ENCODE measurements at places on chromosomes 1 and 21.

DNA sequence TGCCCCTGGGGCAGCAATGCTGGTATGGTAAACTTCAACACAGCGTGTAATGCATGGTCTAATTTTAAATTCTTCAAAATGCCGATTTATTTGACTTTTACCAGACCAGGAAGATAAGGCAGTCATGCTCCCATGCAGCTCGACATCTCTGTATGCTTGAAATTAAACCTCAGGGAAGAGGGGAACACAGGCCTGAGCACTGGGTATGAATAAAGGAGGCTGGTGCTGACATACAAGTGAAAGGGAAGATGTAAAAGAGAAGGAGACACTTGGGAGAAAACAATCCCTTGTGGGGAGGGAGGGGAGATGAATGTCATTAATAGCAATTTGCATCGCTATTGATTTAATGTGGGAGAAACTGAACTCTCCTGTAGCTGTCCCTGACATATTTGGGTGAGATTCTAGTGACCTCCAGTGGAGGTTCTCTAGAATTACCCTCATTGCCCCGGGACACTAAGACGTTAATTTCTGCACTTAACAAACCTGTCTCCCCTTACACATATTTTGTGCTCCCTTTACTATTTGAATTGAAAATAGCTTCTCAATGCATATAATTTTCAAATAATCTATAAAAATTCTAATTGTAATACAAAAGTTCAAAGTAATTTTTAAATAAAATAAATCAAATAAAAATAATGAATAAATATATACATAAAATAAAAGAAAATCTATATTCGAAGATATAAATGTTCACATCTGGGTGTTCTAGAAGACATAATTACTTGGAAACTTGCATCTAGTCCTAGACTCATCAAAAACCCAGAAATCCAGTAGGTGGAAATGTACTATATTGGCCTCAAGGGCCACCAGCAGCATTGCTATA, 283.1 kb downstream of the LMX1A start:
- no peak for DNase-seq

- DNase-seq: no peak
These were observed 117.7 kb upstream of the ETS2 start for GRCh38 chr21:38688068-38688467.

GRCh38 chr1:17162941-17163340, 42.0 kb upstream of the PADI1 start:
- no peak for DNase-seq

- DNase-seq: no peak
These were observed 11.7 kb upstream of the IGSF3 start for GRCh38 chr1:116679091-116679827.

GRCh38 chr1:15381805-15382204, 27.9 kb upstream of the EFHD2 start:
- DNase-seq: no peak

DNA sequence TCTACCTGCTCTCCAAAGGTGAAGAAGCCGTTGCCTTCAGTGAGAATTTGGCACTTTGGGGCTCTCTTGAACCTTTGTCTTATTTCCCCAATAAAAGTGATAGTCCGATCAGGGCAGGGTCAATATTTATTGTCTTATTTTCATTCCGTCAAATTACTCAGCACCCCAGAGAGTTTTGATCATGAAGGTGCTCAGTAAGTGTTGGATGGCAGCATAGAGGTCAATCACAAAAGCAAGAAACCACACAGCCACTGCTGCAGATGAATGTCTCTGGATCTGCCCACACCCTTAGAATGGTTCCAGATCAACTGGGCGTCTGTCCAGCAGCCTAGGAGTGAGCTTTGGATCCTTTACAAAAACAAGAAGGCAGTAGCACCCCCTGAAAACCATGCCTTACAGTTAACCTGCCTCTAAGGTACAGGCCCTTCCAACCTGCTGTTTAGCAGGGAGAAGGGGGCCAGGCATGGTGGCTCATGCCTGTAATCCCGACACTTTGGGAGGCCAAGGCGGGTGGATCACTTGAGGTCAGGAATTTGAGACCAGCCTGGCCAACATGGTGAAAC, 97.3 kb downstream of the PSMG1 start:
- no peak for DNase-seq

DNA sequence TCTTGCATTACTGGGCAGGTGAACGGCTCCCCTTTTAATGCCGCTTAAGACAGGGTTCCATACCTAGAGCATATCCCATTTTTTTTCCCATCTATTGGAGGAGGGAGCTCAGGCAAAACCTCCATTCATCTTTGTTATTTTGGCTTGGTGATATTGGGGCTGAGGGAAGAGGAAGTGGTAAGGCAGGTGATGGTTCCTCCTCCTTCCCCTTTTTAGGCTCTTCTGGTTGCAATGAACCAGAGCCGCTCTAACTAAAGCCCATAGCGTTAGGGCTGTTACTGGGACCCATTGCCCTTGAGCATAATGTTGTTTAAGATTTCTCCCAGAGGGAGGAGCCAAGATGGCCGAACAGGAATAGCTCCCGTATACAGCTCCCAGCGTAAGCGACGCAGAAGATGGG, 21.1 kb downstream of the PYHIN1 start:
- DNase-seq: no peak

GRCh38 chr21:38930066-38930465, 124.3 kb downstream of the ETS2 start:
- DNase-seq: no peak

DNA sequence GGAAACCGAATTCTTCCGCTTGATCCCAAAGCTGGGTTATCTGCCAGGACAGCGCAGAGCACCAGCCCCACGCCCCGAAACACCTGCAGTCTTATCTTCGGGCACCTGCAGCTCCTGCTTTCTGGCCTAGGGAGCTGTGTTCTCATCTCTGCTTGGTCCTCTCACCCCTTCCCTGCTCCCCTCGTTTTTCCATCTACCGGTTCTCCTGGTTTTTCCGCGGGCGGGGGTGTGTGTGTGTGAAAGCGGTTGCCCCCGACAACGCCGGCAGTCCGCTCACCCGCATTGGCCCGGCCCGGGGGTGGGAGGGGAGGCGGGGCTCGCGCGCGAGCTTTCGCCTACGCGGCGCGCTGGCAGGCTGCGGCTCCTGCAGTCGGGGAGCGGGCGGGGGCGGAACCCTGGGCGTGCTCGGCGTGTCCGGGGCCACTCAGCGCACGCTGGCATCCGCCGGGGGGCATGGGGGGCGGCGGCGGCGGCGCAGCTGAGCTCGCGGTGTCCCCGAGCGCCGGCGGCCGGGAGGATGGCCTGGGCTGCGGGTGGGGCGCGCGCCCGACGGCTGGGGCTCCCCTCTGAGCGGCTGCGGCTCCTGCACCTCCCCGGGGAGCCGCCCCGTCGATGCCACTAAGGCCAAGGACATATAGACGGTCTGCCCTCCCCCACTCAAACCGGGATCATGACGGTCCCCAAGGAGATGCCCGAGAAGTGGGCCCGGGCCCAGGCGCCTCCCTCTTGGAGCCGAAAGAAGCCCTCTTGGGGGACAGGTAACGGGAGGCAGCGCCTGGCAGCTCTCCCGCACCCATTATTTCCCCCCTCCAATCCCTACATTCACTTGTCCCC, 3.2 kb downstream of the ATP8B2 start:
- peak; percentile 96 for DNase-seq

- no peak for DNase-seq
These were observed 148.9 kb upstream of the VANGL1 start for GRCh38 chr1:115492880-115493279.

GRCh38 chr1:14549897-14550620, 48.4 kb upstream of the KAZN start:
- no peak for DNase-seq

DNA sequence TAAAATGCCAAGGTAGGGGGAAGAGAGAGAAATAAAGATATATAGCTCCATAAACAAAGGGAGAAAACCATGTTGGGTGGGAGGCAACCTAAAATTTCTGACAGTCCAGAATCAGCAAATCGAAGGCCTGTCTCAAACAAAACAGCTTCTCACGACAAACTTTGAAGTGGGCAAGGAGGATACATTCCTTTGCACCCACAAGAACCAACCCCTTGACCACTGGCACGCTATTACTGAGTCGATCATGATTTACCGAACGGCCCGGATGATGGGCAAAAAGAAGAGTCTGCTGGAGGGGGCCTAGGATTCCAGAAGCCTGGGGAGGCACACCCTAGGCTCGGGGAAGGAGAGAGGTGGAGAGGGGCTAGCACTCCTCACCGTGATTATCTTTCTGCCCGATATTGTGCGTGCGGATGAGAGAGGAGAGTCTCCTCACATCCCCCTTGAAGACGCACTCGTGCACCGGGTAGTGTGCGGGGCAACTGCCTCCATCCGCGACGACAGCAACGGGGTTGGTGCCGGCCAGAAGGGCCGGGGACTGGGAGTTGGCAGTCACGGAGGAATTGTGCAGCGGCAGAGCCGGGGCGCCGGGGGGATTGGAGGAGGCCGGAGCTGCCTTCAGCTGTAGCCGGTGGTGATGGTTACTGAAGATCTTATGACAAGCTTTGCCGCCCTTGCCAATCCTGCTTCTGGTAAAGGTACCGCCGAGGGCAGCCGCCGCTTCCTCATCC, 756 bp downstream of the ANKRD13C start:
- no peak for DNase-seq

GRCh38 chr21:34909492-34910292, 139.4 kb downstream of the RUNX1 start:
- DNase-seq: no peak

- peak; percentile 74 for DNase-seq
These were observed 28.4 kb downstream of the ACP6 start for GRCh38 chr1:147641695-147642592.

- no peak for DNase-seq
These were observed 32.0 kb upstream of the TTC22 start for GRCh38 chr1:54833121-54833520.

DNA sequence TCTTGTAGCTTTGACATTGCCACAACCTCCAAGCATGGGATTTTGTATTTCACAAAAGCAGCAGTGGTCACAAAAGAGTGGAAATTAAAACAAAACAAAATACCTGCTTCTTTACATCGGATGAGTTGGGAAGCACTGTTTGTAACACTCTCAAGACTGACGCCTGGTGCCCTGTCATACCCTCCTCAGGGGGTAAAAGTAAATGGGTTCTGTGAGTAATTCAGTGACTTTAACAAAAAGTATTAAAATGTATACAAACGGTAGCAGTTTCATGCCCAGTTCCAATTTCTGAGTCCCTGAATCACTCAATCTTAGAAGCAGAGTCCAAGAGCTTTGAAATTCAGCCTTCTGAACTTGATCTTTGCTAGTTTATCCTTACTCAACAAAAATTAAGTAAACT, 152.5 kb downstream of the TIAM1 start:
- DNase-seq: no peak

DNA sequence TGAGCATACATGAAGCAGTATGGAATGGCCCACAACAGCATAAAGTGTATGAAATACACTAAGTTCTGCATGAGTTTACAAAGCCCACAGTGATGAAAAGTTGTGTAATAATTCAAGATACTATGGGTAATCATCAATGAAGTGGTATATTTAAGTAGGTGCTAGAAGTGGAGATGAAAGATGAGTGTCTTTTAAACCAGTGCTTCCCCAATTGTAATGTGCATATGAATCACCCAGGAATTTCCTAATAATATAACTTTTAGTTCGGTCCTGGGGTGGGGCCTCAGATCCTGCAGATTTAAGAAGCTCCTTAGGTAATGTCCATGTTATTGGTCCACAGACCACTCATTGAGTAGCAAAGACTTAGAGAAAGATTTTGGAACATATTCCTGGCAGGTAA, 184.9 kb downstream of the DUSP10 start:
- DNase-seq: no peak

GRCh38 chr1:165444897-165445370, at the start of gene RXRG:
RXRG (minus strand) TSS chr1:165445126; CDS start chr1:165444893, 233 bp downstream.
- DNase-seq: no peak

GRCh38 chr1:181712711-181713110, 229.4 kb downstream of the CACNA1E start:
- no peak for DNase-seq

GRCh38 chr1:67313934-67314671, 6.4 kb downstream of the IL12RB2 start:
- DNase-seq: no peak

DNA sequence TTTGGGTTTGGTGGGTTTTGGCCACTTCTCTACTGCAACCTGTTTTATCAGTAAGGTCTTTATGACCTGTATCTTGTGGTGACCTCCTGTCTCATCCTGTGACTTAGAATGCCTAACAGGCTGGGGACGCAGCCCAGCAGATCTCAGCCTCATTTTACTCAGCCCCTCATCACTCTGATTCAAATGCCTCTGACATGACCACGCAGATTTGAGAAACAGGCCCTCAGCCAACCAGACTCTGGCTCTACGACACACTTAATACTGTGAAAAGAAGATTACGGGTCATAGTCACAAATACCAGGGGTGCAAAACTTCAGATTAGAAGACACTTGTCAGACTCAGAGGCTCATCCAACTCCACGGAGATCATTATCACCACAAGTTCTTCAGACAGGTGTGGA, 28.3 kb upstream of the KIF26B start:
- DNase-seq: no peak

- DNase-seq: no peak
These were observed 40.8 kb upstream of the DYNLT5 start for GRCh38 chr1:66711420-66711819.

DNA sequence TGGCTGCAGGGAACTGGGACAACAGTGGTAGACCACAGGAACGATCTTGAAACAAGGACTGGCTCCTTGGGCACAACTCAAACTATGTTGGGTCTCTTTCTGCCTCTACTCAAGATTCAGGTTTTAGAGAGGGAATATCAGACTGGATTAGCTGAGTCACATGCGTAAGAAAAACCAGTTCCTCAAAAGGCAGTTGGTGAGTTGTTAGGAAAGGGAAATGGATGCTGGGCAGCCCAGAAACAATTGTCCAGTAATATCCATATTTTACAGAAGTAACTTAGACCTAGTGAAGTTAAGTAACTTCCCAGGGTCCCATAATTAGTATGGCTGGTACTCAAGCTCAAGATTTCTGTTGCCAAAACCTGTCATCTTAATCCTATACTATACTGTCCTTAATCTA, 27.0 kb upstream of the TMEM39B start:
- DNase-seq: no peak

- DNase-seq: peak; percentile 72
These were observed 812 bp upstream of the ARF1 start for GRCh38 chr1:228081578-228082213.

DNA sequence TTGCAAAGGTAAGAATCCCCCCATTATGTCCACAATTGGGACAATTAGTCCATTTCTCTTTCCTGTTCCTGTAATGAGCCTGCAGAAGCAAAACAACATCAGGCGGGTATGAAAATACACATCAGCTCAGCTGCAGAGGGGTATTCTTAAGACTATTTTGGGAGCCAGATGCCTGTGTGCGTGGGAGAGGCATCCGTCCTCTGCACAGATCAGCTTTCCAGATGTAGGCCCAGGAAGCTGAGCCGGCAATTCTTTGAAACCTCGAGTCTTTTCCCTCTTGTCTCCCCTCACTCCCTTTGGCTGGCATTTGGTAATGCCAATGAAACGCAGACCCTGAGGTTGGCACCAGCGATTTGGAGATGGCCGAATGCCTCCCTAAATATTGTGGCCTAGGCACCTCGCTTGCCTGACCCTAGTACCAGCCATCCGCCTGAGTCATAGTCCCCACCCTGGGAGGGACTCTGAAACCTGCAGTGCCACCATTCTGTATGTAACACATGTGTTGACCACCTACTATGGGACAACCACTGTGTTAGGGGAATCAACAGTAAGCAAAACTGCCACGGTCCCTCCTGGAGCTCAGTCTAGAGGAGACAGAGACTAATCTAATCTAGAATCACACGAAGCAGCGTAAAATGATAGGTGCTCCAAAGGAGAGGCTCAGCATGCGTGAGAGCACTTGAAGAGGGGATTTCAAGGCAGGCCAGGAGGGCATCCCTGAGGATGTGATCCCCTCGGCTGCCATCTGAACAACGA, 603.0 kb downstream of the MATN1 start:
- no peak for DNase-seq

GRCh38 chr1:24363994-24364393, 44.8 kb downstream of the GRHL3 start:
- no peak for DNase-seq
